Ureter (tissue), 1 donor: ENCODE measurements at places on chromosomes 4 and X. TPM values are rescaled to one million over a fixed set of nuclear protein-coding genes. Genes with fewer than 3 reads are reported as not detected.

Gene SULT1B1
- 1.1 TPM for total RNA-seq

DNA sequence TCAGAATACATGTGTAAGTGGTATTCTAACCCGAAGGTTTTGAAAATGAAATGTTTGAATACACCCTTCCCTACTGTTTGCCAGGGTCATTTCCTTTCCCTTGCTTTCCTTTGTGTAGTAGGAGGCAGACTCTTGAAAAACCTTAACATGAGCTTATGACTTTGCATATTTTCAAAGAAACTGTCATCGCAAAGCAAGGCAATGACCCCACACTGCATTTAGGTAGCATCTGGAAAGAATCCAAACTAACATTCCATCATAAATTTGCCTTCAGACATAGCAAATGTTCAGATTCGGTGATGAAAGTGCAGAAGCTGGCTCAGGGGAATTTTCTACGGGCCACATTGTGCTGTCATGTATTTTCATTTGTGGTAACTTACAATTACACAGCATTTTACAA, 32.3 kb downstream of the SH2D1A start:
- no peak for DNase-seq

Gene PPEF2
- total RNA-seq, result not detected

Gene ANK2
- total RNA-seq, result 31.4 TPM

DNA sequence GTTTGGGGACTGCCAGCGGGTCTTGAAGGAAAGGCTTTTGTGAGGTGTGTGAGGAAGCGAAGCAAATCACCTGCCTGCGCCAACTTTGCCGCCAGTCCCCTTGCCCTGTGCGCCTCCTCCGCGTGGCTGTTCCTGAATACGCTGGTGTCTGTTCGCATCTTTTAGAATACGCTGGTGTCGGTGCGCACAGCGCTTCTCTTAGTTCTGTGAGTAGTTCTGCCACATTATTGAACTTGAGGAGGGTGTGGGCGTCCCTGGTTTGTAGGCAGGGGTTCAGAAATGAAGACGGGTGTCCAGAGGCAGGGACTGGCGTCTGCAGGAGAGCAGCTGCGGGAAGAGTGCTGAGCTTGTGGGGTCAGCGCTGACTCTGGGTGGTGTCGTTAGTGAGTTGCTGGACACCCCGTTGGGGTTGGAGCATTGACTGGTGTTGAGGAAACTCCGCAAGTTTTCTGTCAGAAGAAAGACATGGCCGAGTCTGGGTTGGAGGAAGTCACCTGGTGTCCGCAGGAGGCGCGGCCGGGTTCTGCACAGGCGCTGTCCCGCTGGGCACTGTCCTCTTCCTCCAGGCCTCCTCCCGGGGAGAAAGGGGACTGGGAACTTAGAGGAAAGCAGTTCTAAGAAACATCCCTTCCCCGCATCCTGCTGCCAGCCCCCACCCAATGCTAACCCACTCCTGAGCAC, 930 bp downstream of the ZNF718 start:
- peak; percentile 72 for DNase-seq
